ENCODE measurements at places on chromosomes 12 and 14.

DNA sequence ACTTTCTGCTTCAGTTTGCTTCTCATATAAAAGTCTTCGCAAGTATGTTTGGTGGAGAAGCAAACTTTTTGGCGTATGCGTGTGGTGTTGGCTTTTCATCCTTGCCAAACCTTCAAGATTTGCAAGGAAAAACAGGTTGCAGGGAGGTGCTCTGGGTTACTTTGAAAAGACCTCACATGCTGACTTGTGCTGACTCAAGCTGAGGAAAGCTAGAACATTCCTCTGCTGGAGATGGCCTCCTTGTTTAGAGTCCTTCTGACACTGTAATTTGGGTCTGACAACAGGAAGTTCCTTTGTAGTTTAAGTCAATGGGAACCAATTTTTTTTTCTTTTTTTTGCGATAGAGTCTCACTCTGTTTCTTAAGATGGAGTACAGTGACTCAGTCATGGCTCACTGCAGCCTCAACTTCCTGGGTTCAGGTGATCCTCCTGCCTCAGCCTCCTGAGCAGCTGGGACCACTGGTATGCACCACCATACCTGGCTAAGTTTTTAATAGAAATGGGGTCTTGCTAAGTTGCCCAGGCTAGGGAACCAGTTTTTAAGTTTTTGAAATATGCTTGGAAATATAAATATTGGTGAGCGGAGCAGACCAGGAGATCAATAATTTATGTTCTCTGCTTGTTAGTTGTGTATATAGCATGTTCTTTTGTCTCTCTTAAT, 2.6 kb upstream of the ACACB start:
- DNase-seq, result no peak

DNA sequence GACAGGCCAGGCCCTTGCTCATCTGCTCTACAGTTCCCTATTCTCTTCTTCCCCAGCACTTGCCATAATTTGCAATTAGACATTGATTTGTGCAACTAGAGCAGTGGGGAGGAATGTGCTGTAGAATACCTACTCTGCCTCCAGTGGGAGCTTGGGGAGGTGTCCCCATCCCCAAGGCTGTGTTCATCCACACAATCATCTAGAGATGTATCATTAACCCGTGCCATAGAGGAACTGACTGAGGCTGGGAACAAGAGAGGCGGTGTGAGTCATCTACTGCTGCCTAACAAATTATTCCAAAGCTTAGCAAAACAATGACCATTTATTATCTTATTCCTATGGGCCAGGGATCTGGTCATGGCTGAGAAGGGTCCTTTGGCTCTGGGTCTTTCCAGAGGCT, 5.1 kb upstream of the OTUB2 start:
- DNase-seq, result no peak

DNA sequence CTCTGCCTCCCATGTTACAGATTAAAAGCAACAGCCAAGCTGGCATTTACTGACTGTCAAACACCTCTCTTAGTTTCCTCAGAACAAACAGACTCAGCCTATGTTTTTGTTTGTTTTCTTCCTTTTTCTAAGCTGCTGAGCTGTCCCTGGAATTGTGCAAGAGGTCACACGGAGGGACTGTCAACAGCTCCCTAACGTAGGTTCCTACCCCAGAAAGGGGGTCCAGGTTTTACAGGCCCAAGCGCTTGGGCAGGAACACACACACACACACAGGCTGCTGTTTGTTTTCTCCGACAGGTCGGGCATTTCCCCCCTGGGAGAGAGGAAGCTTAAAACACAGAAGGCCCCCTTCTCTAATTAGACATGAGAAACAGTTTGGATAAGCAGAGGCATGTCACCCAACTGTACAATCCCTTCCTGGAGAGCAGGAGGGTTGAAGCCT, 739.6 kb upstream of the TBX3 start:
- DNase-seq, result no peak

DNA sequence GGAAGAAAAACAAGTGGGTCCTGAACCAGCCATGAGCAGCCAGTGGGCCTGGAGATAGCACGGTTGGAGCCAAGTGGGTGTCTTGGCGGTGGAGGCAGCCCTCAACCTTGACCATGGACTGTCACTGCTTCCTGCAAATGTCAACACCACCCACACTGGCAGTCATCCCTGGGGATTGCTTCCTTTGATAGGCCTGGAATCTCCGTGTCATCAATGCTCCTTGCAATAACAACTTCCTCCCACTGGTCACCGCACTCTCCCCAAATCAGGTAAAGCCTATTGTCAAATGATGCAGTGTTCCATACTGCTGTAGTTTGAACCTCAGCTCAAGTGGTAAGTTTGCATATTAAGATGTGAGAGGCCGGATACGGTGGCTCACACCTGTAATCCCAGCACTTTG, 129.1 kb downstream of the NTF3 start:
- DNase-seq, result no peak

GRCh38 chr14:100403105-100403504, 80.0 kb downstream of the SLC25A47 start:
- no peak for DNase-seq

DNA sequence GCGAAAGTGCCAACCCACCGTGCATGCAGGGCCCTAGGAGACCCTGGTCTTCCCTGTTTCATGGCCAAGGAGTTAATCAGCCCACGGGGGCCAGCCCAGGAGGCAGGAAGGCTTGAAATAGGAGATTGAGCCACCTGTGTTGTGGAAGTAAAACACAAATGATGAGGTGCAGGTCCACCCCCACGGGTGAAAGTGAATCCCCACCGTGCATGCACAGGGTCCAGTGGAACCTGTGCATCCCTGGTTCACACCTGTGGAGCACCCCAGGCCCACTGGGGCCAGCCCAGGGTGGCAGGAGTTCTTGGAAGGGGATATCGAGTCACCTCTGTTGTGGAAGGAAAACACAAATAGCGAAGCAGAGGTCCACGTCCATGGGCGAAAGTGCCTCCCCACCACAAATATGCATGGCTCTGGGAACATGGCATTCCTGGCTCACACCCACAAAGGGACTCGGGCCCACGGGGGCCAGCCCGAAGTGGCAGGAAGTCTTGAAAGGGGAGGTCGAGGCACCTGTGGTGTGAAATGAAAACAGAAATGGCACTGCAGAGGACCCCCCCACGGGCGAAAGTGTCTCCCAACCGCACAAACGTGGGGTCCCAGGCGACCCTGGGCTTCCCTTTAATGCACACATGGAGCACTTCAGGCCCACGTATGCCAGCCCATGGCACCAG, 381.5 kb downstream of the ALG10 start:
- peak; percentile 28 for DNase-seq

GRCh38 chr12:52566847-52567291, 6.8 kb downstream of the KRT74 start:
- DNase-seq, result no peak

DNA sequence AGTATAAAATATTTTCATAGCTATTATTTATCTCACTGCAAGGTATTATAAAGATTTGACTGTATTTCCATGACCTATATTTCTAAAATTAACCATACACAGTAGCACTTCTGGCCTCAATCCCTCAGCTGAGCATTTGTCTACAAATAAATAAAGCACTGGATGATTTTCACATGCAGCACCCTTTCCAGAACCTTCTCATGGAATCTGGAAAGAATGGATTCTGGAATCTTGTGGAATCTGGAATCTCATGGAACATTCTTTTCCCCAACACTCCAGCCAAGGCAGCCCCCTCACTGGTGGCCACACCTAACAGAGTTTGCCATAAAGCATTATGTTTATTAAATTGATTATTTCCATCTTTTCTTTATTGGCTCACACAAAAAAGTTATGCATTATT, 199.2 kb downstream of the MSRB3 start:
- no peak for DNase-seq

GRCh38 chr12:46526233-46526632, 153.7 kb upstream of the SLC38A2 start:
- DNase-seq, result no peak

DNA sequence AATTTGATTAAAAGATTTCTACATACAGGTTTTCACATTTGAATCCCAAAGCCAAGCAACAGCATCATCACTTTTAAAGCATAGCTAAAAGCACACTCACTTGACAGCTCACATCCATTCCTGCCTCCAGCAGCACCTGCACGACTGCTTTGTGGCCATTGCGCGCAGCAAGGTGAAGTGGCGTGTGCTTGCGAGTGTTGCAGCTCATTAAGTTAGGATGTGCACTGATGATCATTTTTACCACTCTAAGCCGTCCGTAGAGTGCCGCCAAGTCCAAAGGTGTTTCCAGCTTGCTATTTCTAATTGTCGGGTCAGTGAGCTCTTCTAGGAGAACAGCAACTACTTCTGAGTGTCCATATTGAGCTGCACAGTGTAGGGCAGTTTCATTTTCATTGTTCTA, 158.8 kb downstream of the GARIN6 start:
- DNase-seq, result no peak

DNA sequence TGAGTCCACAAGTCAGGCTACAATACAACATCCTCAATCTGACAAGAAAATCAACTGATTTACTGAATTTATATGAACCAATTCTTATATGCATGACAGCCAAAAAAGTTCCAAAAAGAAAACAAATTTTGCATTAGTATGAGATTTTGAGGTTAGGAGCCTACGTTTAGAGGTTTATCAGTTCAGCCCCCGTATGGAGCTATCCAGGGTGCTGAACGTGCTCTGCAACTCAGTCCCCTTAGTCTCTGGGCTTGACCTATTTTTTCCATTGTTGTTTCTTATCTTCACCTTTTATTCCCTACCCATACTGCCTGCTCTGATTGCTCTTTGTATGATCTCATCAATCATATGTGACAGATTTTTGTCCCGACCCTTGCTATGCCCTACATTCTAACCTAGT, 693.0 kb downstream of the NRXN3 start:
- DNase-seq, result peak; percentile 29

- no peak for DNase-seq
Observed at GRCh38 chr14:93648440-93649168, 139.7 kb downstream of the PRIMA1 start.

DNA sequence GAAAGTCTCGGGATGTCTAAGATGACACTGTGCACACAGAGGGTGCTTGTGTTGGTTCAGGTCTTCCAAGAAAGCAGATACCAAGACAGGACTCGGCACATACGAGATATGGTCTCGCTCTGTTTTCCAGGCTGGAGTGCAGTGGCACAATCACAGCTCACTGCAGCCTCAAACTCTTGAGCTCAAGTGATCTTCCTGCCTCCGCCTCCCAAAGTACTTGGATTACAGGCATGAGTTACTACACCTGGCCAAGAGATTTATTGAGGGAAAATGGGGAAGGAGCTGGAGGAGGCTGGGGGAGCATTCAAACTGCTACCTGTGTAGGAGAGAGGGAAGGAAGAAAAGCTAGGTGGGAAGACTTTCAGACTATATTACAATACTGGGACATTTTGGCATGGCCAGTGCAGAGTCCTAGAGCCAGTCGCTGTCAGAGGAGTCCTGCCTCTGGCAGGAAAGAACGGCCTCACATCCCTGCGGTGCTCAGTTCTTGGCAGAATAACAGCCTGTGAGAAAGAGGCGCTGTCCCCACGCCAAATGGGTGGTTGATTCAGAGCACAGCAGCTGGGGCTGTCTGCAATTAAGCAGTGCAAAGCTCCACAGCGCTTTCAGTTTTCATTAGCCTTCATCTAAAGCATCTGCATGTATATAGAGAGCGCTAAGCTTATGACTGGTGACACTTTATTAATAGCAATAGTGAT, 18.3 kb downstream of the SLC17A8 start:
- DNase-seq, result no peak

DNA sequence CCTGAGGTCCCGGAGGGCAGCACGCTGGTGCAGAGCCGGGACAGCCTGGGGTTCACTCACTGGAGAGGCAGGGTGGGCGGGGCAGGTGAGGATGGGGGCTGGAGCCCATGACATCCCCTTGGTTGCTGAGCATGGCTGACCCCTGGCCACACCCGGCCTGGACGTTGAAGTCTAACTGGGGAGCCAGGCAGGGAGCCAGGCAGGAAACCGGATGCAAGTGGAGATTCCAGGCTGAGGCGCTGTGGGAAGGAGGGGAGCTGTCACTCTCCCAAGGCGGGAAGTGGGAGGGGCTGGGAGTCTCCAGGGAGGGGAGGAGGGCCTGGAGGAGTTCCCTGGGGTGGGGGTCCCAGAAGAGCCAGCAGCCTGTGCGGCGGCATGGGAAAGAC, 7.7 kb upstream of the INF2 start:
- no peak for DNase-seq

DNA sequence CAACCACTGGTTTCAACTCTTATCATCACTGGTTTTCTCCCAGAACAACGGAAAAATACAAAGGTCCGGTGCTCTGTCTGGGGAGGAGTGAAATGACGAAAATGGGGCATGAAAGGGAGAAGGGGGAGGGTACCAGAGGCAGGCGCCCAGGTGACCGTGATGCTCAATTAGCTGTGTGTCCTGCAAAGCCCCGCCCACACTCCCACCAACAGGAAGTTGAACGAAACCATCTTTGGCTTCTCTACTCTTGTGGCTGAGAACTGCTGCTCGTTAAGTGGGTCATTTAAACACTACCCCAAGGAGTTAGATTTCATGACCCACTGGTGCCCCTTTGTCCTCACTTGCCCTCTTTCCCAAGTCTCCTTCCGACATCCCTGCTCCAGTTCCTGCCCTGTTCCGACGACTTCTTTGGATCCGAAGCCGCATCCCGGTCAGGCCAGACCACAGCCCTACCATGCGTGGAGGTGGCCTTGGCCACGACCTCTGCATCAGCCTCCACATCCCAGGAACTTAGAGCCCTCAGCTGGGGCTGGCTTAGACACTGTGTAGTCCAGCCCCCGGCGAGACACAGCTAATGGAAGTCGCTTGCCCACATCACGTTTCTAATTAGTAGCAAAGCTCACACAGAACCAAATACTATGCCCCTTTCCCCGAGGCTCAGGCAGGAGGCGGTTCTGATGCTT, 11.4 kb upstream of the LRTM2 start:
- DNase-seq, result no peak

DNA sequence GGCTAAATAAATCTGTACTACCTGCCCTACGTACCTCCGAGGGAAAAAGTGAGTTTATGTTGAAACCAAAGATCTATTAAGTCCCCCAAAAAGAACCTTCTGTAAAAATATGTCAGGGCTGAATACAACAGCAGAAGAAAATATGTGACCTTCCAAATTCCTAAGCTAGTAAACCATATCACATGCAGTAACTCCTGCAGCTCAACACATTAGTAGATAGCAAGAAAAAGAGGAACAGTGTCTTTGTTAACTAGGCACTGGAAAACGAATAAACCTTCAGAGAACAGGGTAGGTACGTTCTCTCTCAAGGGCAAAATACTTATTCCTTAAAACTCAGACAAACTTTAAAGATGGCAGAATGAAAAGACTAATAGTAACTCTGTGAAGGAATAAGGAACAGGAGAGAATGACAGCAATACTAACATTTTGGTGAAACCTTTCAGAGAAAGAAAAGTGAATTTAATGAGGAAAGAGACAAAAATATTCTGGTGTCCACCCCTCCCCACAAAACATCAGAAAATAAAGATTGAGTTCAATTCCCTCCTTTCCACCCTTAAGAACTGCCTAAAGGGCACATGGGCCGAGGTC, 18.0 kb downstream of the CBX5 start:
- DNase-seq, result no peak

- no peak for DNase-seq
Observed at GRCh38 chr14:103402695-103403094, 17.5 kb downstream of the MARK3 start.

GRCh38 chr12:80411787-80412186, 32.2 kb upstream of the PTPRQ start:
- DNase-seq, result no peak

All from mesothelial cell of epicardium (in vitro differentiated cells).